Activated T-helper 1 cell treated with anti-CD3 and anti-CD28 coated beads, Interleukin-12 subunit alpha, Interleukin-12 subunit beta, Interleukin-2, Interleukin-4 antibody, amounts not matched to agents 30 ng/mL and 10 ng/mL and 1 ng/mL, durations not matched to agents 14 hours and 24 hours and 36 hours (primary cell): ENCODE measurements at places on chromosomes 13 and 19.

DNA sequence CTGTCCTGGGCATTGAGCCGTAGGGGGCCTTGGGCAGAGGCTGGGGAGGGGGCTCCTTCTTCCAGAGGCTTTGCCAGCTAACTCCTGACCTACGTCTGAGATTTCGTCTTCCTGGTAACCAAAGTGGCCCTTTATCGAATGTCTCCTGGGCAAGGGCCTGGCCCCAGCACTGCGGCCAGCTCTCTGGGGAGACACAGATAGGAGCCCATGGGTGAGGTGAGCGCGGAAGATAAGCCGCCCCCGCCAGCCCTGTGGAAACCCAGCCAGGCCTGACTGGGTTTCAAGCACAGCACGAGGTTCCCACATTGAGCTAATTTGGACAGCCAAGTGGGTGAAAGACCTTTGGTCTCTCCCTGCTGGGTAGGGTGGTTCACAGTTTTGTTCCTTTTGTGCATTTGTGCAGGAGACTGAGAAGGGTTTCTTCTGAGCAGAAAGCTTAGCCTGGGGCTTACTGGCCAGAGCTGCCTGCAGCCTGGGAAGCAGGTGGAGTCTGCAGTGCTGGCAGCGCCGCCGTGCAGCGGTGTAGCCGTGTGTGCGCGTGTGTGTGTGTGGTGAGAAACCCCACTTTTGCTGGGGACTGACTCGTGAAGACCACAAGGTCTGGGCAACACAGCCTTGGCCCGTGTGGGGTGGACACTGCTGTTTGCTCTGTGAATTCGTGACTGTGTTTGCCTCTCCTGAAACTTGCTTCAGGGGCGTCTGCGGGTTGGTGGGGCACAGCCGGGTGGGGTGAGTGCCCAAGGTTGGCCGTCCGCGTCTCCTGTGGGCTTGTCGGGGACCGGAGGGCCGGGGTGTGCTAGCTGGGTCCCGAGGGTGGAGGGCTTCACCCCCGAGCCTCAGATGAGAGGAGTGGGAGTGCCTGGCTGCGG is 2.5 kb downstream of the BSG start:
- no peak for DNase-seq

DNA sequence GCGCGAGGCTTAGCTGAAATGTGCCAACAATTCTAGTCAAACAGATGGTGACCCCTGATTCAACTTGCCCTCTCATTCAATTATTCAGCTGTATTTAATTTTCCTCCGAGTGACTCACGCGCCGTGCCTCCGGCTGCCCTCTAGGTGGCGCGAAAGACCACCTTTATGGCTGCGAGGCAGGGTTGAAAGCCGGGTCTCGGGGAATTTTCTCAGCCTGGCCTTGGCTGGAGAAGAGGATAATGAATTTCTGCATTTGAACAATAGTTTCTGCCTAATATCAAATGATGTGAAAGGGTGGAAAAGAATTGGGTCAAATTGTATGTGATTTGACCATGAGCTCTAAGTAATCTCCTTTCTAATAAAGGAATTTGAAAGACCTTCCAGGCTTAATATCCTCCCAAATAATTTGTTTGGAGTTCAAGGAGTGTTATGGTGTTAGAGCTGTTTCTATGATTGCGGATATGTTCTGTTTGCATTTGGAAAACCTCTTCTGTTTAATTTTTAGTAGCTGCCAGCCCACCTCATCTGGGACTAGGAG is 310.9 kb downstream of the ZNF536 start:
- DNase-seq = no peak

DNA sequence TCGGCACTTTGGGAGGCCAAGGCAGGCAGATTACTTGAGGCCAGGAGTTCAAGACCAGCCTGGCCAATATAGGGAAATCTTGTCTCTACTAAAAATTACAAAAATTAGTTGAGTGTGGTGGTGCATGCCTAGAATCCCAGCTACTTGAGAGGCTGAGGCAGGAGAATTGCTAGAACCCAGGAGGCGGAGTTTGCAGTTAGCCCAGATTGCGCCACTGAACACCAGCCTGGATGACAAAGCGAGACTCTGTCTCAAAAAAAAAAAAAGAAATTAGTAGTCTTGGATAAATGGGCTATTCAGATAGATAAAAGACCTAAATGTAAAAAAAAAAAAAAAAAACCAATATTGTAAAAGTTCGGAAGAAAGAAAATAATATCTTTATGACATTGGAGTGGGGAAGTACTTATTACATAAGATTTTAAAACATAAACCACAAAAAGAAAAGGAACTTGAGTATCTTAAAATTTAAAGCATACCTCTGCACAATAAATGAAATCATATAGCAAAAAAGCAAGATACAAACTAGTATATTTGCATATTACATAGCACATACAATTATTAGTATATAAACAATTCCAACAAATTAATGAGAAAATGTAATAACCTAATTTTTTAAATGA is 26.7 kb upstream of the RNASEH2B start:
- no peak for DNase-seq

GRCh38 chr19:2715470-2716274 is 5.5 kb downstream of the DIRAS1 start:
- no peak for DNase-seq

DNA sequence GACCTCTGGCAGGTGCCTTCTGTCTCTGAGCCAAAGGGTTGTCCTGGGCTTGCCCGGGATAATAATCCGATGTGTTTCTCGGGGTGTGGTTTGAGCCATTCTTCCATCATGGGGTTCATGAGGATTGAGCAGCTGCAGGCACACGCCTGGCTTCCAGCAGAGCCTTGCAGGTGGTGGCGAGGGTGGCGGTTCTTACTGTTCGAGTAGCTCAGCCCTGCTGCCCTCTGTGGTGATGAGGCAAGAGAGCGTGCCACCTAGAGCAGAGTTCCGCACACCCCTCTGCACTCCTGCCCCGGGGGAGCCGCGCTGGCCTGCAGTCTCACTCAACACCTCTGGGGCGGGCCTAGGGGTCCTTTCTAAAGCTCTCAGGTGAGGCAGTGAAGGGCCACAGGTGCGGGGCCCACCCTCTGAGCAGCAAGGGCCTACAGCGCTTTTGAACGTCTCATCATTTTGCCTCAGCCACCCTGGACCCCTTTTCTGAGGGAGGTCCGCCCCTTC is 3.8 kb downstream of the SCN1B start:
- no peak for DNase-seq
